ENCODE measurements at places on chromosomes 3 and 15. TPM values are rescaled to one million over a fixed set of nuclear protein-coding genes. Genes with fewer than 3 reads are reported as not detected.

- no peak for DNase-seq
Observed at GRCh38 chr3:194161131-194162045, 25.4 kb downstream of the HES1 start.

GRCh38 chr3:109143646-109144045 lies 7.1 kb downstream of the C3orf85 start:
- DNase-seq, result no peak

- DNase-seq, result no peak
Observed at GRCh38 chr3:151707216-151707615, 26.5 kb upstream of the AADACL2 start.

DNA sequence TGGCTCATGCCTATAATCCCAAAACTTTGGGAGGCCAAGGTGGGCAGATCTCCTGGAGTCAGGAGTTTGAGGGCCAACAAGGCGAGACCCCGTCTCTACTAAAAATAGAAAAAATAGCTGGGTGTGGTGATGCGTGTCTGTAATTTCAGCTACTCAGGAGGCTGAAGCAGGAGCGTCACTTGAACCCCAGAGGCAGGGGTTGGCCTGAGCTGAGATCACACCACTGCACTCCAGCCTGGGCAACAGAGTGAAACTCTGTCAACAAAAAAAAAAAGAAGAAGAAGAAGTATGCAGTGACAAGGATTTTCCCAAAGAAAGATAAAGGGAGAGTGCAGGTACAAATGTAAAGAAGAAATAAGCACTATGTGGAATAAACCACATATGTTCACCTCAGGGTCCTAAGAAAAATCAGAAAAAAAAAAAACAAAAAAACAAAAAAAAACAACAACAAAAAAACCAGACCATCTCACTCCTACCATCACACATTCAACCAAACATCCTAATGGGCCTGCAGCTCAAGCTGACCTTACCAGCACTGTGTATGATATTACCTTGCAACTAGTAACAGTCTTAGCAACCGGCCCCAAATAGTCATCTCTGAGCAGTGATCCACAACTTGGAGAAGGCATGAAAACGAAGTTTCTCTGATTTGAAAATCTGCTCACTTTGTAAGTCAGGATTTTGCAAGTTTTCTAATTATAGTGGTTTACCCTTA lies 296.7 kb upstream of the PROK2 start:
- no peak for DNase-seq

GASK1A gene
- total RNA-seq, result 9.4 TPM

DNA sequence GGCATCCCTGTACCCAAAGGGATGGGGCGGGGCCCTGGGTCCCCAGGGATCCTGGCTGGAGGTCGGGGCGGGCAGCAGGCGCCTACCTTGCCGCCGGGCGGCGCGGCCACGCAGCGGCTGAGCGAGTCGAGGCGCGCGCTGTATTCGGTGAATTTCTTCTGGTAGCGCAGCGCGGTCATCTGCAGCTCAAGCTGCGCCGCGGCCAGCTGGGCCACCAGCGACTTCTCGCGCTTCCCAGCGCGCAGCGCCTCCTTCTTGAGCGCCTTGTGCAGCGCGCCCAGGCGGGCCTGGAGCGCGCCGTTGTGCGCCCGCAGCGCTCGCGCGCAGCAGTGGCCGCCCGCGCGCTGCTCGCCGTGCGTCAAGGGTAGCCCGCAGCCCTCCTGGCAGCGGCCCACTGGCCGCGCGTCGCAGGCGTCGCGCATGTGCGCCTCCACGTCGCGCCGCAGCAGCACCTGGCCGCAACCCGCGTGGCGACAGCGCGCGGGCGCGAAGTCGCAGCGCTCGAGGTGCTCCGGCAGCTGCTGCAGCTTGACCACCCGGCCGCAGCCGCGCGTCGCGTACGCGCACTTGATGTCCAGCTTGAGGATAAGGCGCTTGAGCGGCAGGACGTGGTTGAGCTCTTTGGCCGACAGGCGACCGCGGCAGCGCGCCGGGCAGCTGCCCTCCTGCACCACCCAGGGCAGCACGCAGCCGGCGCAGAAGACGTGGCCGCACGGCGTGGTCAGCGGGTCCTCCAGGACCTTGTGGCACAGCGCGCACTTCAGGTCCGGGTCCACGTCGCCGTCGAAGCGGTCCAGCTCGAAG lies 522 bp downstream of the PDZRN3 start:
- peak; percentile 86 for DNase-seq

- no peak for DNase-seq
Observed at GRCh38 chr3:88005066-88005465, 53.7 kb downstream of the CGGBP1 start.

GRCh38 chr3:2706144-2706835 lies 403.9 kb downstream of the IL5RA start:
- no peak for DNase-seq

STRIT1 gene
- not detected for total RNA-seq

GRCh38 chr3:131543714-131544113 lies 40.9 kb upstream of the MRPL3 start:
- no peak for DNase-seq

B3GALNT1 gene
- 24.7 TPM for total RNA-seq

- no peak for DNase-seq
Observed at GRCh38 chr3:132790806-132791205, 68.6 kb upstream of the NPHP3 start.

DNA sequence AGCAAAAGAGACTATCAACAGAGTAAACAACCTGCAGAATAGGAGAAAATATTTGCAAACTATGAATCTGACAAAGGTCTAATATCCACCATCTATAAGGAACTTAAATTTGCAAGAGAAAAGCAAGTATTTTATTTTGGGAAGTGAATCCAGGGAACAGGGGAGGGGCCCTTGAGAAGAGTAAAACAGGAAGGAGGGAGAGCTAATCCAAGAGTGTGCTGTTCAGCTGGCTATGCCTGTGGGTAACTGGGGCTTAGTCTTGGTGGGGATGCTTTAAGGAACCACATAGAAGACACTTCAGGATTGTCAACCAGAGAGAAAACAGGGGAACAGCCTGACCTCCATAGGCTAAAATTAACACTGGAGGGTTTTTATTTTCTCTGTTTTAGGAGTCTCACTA lies 3.9 kb upstream of the HHLA2 start:
- no peak for DNase-seq

CSPG4 gene
- total RNA-seq, result 10.6 TPM

DNA sequence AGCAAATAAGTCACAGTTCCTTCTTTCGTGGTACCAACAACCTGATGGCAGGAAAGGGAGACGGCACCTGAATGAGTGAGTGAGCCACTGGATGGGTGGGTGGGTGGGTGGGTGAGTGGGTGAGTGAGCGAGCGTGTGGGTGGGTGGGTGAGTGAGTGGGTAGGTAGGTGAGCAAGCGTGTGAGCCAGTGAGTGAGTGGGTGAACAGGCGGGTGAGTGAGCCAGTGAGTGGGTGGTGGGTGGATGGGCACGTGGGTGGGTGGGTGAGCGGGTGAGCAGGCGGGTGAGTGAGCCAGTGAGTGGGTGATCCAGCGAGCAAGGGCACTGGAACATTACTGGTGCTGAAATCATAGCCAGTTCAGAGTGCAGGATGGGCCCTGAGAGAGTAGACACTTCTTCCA lies 152.8 kb downstream of the MEGF11 start:
- no peak for DNase-seq

DNA sequence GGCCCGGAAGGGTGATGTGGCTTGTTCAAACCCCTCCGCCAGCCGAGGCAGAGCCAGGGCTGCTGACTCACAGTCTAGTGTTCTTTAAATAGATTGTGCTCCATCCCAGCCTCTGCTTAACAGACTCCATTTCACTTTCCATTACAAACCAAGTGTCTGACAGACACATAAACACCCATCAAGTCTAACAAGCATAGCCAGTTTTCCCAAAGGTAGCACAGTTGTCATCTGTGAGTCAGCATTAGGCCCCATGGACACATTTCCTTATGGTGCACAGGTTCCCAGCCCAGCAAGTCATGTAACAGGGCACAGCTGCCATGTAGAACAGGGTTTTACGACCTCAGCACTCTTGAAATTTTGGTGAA lies 109.9 kb upstream of the RAP2B start:
- DNase-seq, result no peak

CPLX3 gene
- not detected for total RNA-seq

DNA sequence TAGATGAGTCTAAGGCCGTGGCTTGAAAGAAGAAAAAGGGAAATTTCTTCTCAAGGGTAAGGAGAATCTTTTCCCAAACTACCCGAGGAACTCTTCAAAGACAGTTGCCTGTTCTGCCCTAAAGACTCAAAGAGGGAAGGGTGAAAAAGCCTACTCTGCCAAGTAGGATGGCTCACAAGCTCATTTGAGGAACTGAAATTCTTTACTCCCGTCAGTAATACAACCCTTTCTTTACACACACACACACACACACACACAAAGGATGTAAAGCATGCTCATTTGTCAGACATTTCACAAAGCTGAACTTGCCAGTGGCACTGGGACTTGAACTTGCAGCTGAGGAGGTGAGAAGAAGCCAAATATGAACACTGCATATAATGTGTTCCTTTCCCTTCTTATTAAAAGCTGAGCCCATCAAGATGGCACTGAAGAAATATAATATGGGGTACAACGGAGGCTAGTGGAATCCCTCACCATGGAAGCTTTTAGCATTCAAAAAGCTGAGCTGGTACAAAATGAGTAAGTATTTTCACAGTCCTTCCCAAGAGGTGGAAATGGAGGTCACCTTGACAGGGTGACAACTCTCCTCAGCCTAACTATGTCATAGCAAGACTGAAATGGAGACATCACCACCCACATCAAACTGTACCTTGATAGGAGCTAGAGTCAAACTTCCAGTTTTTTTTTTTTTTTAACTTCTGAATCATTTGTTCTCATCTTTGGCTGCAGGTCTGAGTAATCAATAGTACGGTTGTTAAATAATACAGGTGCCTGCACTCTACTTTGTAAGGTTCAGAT lies 57.6 kb downstream of the TAFA4 start:
- DNase-seq, result no peak

CTXN2 gene
- total RNA-seq, result not detected

GRCh38 chr3:85939074-85939482 lies 980.3 kb downstream of the CADM2 start:
- DNase-seq, result no peak

DNA sequence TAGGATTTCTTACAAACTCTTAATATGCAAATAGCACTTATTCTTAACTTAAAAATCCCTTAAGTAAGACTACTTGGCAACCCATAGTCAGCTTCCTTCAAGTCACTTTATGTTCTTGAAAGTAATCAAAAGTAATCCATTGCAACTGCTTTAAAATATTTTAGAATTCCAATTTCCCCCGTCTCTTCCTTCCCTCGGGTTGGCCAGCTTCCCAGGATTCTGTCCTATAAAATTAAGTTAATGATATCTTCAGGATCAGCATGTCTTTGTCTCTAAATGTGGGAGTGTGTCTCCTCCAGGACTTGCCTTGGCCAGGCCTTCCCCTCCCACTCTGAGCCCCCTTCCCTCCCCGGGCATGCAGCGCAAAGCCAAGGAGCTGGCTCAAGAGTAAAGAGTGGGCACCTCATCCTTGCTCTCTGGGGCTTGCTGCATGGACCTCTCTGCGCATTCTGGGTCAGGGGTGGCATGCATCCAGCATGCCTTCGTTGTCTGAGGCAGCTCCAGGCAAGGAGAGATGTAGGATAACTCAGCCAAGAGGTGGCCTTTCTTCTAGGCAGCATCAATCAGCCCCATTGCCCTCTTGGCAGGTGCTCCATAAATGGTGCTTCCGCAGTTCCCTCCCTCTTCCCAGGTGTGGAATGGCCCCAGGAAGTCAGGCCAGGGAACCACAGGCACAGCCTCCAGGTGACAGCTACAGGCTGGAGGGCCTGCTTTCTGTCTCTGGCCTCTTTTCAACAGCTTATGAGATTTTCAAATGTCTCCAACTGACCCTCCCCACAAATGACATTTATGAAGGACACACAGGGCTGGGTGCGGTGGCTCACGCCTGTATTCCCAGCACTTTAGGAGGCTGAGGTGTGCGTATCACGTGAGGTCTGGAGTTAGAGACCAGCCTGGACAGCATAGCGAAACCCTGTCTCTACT lies 108.7 kb upstream of the ALDH1A3 start:
- DNase-seq, result no peak

- DNase-seq, result no peak
Observed at GRCh38 chr3:107412376-107412775, 35.1 kb downstream of the CCDC54 start.

GRCh38 chr15:76274821-76275220 lies 36.4 kb downstream of the ETFA start:
- DNase-seq, result no peak

ADCY5 gene
- 10.5 TPM for total RNA-seq

- no peak for DNase-seq
Observed at GRCh38 chr3:175456466-175456865, 597.3 kb downstream of the NAALADL2 start.

IFT57 gene
- total RNA-seq, result 175 TPM

- DNase-seq, result no peak
Observed at GRCh38 chr3:119819806-119820205, 37.9 kb downstream of the NR1I2 start.

DNA sequence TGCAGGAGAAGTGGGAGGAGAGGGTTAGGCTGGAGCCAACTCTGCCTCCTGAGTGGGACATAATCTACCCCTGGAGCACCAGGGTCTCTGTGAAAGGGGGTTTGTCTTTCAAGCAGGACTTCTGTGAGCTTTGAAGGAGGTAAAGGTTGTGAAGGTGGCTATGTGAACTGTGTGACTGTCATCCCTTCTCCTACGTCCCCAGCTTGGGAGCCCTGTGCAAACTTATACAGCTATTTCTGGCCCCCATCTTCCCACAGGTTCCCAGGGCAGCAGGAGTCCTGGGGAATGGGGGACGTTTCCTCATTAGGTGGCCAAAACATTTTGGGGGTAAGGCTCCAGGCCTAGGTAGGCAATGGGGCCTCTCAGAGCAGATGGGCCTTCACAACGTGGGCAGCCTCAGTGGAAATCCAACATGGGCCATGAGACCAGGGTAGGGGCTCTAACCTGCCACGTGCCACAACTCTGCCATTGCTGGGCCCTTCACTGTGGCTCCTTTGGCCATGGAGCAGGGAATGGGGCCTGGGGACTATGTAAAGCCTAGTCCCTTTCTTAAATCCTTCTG lies 3.5 kb downstream of the VIPR1 start:
- DNase-seq, result peak; percentile 17

DNA sequence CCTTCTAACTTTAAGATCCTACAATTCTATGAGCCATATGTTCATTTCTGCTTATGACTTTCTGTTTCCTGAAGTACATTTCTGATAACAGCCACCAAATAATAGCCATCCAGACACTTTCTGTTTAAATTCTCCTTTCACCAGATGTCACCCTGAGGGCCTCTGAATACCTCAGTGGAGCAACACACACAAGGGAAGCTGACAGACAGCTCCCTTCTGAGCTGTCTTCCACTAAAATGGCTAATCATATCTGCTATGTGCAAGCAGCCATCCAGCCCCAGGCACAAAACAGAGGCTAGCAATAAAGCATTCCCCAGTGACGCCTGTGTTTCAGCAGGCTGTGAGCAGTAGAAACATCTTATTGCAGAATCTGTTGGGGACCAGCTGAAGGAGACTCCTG lies 666.6 kb upstream of the UBE2E2 start:
- DNase-seq, result no peak

GRCh38 chr3:40172560-40172959 lies 136.9 kb upstream of the EIF1B start:
- no peak for DNase-seq

DNA sequence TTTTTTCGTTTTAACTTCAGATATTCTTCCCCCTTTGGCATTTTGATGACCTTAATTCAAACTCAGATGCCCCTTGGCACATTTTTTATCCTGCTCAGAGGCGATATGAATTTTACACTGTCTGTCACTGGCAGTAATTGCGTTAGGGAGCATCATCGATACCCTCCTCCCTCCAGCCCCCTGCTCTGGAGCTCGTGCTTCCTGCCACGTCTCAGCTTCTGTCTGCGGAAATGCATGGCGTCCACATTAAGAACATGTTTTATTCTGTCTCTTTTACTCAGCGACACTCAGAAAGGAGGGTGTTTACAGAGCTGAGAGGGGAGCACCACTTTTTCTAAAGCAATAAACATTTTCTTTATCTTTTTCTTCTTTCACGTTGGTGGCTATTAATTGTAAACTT lies 254.2 kb downstream of the EBLN2 start:
- no peak for DNase-seq
